ENCODE measurements at places on chromosomes 7 and 10.

DNA sequence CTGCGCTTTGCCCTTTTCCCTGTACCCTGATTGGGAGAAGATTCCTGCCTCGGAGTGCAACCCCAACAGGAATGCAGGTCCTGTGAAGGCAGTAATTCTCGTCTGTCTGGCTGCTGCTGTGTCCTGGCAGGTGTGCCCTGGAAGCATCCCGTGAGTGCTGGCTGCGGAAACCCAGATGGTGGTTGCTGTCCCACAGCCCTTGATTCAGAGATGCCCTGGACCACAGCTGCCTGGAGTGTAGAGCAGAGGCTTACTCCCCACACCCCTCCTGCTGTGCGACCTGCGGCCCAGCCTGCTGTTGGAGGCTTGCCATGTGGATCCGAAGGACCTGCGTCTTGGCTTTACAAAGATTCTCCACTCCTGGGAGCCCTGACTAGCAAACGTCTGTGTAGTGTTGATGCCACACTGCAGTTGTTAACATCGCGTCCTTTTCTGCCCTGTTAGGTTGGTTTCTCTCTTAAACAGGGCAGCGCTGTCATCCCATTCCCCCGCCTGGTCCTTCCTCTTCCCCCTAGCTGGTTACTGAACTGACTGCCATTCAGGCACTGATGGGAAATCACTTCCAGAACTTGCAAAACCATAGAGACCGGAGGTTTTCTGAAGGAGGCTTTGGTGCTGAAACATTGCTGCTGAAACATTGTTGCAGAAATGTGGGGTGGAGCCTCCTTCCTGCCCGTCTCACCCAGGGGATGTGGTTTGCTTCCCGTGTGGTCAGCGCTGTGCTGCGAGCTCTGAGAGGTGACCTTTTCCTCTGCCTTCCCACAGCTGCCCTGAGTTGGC is 53.3 kb downstream of the DNAJB6 start:
- no peak for DNase-seq

- no peak for DNase-seq
These were observed 90.5 kb upstream of the PITRM1 start for GRCh38 chr10:3263082-3263481.

DNA sequence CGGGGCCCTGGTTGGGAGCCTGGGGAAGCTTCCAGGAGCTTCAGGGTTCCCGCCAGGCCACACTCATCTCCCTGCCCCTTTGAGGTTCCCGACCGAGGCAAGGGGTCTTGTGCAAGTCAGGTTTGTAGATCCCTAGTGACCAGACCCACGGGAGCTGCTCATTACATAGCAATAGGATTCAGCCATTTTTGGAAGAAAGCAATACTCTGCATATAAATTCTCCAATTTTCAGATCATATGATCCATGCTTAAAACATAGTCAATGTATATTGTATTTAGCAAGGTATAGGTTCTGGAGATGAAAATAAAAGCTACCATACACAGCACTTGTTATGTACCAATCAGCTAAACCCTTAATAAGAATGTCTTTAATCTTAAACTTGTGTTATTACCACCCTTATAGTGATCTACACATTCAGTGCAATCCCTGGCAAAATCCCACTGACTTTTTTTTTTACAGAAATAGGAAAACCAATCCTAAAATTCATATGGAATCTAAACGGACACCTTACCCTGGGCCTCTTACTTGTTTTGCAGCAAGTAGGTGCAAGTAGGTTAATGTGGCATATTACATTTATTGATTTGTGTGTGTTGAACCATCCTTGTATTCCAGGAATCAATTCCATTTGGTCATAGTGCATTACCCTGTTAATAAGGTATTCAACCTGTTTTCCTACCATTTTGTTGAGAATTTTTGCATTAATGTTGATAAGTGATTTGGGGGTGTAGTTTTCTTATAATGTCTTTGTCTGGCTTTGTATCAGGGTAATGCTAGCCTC is 13.8 kb upstream of the FKBP9 start:
- DNase-seq, result no peak

GRCh38 chr7:20310963-20311742 is 19.5 kb upstream of the ITGB8 start:
- no peak for DNase-seq

DNA sequence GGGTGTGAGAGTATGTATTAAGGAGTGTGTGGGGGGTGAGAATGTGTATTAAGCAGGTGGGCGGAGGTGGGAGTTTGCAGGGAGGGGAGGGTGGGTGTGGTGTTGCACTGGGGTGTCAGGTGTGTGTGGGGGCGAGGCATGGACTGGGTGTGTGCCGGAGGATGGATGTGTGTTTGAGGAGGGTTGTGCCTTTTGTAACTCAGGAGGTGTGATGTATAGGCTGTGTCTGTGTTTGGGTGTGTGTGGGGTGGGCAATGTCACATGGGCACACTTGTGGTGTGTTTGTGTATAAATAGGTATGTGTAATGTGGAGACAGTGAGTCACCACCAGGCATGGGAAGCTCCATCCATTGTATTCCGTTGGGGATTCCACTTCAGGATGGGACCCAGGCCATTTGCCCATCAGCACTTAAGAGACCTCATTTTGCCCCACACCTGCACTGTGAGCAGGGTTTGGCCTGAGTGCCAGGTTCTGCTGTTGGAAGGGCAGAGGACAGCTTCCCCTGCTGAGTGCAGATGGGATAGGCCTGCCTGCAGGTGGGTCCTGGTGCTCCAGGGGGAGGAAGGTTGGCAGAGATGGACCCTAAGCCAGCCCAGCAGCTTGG is 5.8 kb downstream of the UNC5B start:
- peak; percentile 20 for DNase-seq

DNA sequence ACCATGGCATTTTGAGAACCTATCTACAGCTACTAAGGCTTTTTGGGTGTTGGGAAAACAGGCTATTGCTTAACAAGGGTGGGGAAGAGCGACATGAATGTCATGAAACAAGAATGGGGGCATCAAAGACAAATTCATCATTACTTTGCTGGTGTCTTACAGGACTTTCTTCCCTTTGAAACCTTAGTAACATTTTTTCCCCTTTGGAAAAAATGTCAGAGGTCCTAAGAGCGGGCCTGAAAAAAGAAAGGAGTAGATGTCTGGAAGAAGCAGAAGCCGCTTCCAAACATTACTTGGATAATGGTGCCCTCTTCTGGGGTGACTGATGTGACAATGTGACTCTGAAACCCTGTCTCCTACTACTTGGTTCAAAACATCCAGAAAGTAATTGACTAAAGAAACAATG is 3.8 kb upstream of the DDX50 start:
- DNase-seq, result peak; percentile 86

DNA sequence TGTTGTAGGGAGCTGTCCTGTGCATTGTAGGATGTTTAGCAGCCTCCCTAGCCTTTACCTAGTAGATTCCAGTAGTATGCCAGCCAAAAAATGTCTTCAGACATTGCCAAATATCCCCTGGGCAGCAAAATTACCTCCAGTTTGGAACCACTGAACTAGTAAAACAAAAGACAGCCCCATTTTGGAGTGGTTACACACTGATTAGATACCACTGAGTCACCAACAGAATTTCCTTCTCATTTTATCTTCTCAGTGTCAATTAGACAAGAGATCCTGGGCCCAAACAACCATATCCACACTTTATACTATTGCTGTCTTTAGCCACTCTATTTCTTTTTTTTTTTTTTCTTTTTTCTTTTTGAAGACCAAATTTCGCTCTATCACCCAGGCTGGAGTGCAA is 3.5 kb upstream of the CCDC6 start:
- DNase-seq, result no peak

DNA sequence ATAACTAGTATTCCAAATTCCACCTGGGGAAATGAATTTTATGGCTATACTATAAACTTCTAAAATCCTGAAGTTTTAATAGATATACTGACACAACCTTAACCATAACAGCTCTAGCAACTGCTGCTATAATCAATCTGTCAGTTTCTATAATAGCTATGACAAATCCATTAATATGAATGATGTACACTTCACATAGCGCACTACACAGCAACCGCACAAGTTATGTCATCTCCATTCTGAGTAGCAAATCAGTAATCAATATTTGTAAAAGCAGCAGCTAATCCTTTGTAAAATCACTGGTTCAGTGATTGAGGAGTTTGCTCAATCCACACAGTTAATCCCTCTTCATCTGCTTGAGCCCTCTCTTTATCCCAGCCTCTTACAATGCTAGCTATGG is 105.3 kb downstream of the SKAP2 start:
- no peak for DNase-seq

- DNase-seq, result no peak
These were observed 56.2 kb downstream of the GLRX3 start for GRCh38 chr10:130192276-130192848.
